A172 (cell line): ENCODE measurements at places on chromosomes 2 and 18. TPM values are rescaled to one million over a fixed set of nuclear protein-coding genes. Genes with fewer than 3 reads are reported as not detected.

CABYR gene
- total RNA-seq = 16.3 and 24.6 TPM in 2 replicates

TBC1D8 gene
- 4.3 and 4.9 TPM in 2 replicates for total RNA-seq

MTCL1 gene
- total RNA-seq = 33.6 and 39.6 TPM in 2 replicates

GAREM1 gene
- not detected in 2 replicates for total RNA-seq

ANKRD30B gene
- total RNA-seq = 26.2 and 32.3 TPM in 2 replicates

DPP10 gene
- not detected in 2 replicates for total RNA-seq

DAW1 gene
- 1.7 and 2.0 TPM in 2 replicates for total RNA-seq

RUFY4 gene
- total RNA-seq = not detected in 2 replicates

ASAP2 gene
- 20.4 and 24.4 TPM in 2 replicates for total RNA-seq

LRRC30 gene
- total RNA-seq = not detected in 2 replicates

WDPCP gene
- total RNA-seq = 4.9 and 8.7 TPM in 2 replicates

IL37 gene
- total RNA-seq = not detected in 2 replicates

MROH2A gene
- 0.48 TPM in 1 of 2 replicates, not detected in the other for total RNA-seq

ERICH2 gene
- 0.33 and 0.53 TPM in 2 replicates for total RNA-seq

LIMS4 gene
- total RNA-seq = 0.10 and 1.3 TPM in 2 replicates

SPC25 gene
- 63.4 and 98.4 TPM in 2 replicates for total RNA-seq

STPG4 gene
- total RNA-seq = 0.62 and 4.4 TPM in 2 replicates

HOXD1 gene
- 0.34 TPM in 1 of 2 replicates, not detected in the other for total RNA-seq

C2orf66 gene
- total RNA-seq = 0.26 TPM in 1 of 2 replicates, not detected in the other

GREB1 gene
- total RNA-seq = 2.8 and 3.4 TPM in 2 replicates

SCN9A gene
- total RNA-seq = 6.3 and 8.2 TPM in 2 replicates

SPTBN1 gene
- total RNA-seq = 197 and 202 TPM in 2 replicates

CERKL gene
- total RNA-seq = 0.71 and 1.2 TPM in 2 replicates

B3GNT7 gene
- total RNA-seq = 0.17 TPM in 1 of 2 replicates, not detected in the other
